Stimulated activated CD4-positive, alpha-beta T cell treated with anti-CD3 and anti-CD28 coated beads, Interleukin-4, amount 100 ng/mL, for 24 hours (primary cell): ENCODE measurements at places on chromosomes 3 and 15.

GRCh38 chr3:124919756-124920155 is 14.8 kb downstream of the MUC13 start:
- DNase-seq: no peak

DNA sequence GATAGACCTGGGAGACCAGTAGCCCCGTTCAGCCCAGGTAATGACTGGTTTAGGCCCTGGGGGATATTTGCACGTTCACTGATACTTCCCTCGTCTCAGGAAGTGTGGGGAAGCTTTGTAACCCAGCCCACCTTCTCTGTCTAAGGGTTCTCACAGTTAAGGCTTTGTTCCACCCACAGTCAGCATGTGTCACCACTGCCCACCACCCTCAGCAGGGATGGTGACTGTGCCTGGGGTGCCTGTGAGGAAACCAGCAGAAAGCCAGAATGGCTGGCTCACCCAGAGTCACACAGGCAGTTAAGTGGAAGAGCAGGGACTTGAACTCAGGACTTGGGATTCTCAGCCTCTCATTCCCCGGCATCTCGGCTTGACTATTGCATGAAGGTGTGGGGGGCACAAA is 5.2 kb downstream of the KBTBD13 start:
- peak; percentile 39 for DNase-seq

DNA sequence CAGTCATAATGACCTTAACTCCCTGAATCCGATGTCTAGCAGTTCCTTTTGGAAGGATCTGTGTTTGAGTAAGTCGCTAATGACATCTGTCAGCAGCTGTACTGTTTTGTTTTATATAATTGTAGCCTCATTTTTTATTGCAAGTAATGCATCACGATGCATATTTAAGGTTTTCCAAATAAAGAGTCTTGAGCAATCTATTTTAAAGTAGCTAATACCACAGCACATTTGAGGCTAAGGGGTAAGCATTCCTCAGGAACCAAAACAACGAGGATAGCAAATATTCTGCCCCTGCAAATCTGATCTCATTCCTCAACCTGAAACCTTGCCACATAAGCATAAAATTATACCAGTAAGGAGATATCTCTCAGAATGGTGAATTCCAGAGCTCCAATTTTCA is 98.7 kb downstream of the TBC1D5 start:
- no peak for DNase-seq

GRCh38 chr3:122880624-122881023 is 85.8 kb downstream of the SLC49A4 start:
- DNase-seq: no peak

GRCh38 chr3:186540835-186541226 is 3.3 kb downstream of the CRYGS start:
- DNase-seq: no peak

DNA sequence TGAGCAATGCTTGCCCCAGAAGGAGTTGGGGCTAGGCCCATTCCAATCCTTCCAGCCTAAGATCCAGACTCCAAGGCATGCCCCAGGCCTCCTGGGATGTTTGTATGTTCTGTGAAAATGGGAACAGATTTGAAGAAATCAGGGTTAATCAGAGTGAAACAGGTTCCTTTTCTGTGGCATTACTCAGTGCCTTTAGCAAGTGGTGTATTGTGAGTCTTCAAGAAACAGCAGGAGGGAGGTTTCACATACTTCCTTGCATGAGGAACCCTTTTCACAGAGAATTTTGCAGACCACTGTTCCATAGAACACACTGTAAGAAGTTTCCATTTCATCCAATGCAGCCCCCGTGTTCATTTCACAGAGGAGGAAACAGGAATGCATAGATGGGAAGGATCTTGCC is 8.4 kb upstream of the CDC25A start:
- DNase-seq: no peak

DNA sequence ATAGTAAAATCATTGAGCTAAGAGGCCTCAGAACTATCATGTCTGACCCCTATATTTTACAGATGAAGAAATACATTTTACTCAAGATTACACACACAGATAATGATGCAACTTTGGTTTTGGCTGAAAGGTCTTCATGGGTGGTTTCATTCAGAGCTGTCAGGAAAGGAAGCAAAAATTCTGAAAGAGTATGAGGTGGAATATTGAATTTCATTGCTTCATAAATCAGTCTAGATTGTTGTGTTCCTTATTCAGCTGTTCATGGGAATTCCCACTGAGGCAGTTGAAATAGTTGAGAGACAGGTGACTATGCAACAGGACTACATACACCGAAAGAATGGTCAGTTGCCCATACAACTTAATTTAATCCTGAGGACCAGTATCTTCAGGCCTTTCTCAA is 39.4 kb downstream of the CD200 start:
- no peak for DNase-seq
